Stomach (tissue), 19 donors: ENCODE measurements at places on chromosomes 13 and 19.

DNA sequence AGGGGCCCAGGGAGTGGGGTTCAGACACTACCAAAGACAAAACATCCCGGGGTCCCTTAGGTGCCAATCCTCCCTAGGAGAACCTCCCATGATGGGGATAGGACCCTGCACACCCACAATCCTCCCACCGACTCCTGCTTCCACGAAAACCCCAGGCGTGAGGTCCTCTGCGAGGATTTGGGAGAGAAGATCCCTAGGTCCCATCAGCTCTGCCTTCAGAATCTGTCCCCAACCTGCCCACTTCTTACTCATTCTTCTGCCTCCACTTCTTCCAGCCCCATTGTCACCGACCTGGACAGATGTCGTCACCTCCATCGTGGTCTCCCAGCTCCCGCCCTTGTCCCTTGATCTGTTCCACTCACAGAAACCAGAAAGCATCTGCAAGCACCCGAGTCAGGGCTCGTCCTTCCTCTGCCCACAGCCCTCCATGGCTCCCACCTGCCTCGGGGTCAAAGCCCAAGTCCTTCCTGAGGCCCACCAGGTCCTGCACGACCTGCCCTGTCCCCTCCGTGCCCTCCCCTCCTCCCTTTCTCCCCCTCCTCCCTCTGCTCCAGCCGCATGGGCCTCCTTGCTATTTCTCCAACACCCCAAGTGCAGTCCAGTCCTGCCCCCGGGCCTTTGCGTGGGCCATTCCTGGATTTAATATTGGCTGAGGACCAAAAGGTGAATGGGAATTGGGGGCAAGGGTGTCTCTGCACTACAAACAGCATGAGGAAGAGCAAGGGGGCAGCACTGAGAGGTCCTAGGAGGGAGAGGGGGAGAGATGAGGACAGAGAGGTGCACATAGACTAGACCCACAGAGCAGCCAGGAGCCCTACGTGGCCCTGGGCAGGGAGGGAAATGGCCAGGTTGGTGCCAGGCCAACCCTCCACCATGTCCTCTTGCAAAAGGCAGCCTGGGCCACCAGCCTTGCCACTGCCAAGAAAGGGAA is 51.3 kb downstream of the PTPRS start:
- H3K27me3 ChIP-seq, result peaks cover 11% of the 10 kb centered on the region
- H3K4me1 ChIP-seq, result peaks cover 75% of the 10 kb centered on the region
- no peak for DNase-seq
- no peak overlapping the region for H3K4me3 ChIP-seq
- H3K27ac ChIP-seq, result peak overlapping the region; percentile 55

- peaks cover 47% of the 10 kb centered on the region for H3K36me3 ChIP-seq
- H3K4me3 ChIP-seq, result no peak overlapping the region
- H3K27me3 ChIP-seq, result peaks cover 5% of the 10 kb centered on the region
- DNase-seq, result no peak
Observed at GRCh38 chr13:29510651-29511084, 84.8 kb downstream of the SLC7A1 start.

DNA sequence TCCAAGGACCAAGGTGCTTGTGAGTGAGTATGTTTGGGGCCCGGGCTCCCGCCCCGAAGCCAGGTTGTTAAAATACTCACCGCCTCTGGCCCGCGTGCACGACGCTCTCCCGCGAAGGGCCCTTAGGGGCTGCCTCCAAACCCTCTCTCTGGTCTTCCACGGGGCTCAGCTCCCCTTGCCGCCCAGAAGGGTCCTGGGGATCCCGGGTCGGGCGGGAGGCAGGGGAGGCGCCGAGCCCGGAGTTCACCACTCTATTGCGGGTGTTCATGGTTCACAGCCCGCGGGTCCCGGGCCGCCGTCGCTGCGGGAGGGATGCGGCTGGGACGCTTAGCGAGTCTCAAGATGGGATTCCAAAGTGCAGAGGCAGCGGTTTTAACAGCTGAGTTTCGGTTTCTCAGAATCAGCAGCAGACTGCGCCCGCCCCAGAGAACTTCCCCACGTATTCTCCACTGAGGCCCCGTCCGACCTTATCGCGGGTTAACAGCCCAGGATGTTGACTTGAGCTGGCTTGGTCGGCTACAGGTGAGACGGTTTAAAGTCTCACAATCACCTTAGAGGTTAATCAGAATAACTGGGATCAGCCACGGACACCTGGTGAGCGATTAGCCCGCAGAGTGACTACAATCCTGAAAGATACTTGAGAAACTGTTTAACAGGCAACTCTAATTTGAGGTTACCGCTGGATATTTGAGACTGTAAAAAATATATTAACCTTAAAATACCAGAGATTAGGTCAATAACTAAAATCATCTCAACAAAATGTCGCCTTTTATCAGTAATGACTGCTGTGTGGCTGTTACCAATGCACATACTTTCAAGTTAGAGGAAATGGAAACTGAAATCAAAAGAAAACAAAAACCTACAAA is at the start of gene EPSTI1:
EPSTI1 (minus strand) TSS at position 344 of the 866 bp plus-strand sequence; CDS start at position 268, 76 bp downstream.
- DNase-seq, result peak; percentile 90
- no peaks in the 10 kb centered on the region for H3K27me3 ChIP-seq
- H3K4me1 ChIP-seq, result peaks cover 22% of the 10 kb centered on the region
- no peaks in the 10 kb centered on the region for H3K36me3 ChIP-seq

DNA sequence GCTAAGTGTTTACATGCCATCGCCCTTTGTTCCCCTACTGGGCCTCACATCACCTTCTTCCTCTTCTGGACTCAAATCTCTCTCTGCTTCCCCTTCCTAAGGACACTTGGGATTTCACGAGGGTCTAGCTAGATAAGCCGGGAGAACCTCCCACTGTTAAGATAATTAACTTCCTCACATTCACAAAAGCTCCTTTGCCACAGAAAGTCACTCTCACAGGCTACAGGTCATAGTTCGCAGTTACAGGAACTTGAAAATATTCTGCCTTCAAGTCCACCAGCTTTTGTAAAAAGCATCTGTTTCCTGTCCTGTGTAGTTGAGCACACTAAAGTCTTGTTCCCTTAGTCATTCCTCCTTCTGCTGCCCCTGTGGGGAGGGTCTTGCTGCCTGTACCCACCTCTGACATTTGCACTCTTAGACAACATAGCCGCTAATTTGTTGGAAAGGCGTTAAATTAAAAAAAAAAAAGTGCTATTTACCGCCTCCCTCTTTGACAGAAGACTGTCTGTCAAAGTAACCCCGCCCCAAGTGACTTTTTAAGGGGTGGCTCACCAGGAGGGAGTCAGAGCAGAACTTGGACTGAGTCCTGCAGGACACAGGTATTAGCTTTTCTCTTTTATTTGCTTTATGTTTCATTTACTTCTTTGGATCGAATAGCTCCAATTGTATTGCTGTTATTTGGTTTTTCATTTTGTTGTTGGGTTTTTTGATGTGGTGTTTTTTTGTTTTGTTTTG is 26.8 kb upstream of the CEACAM21 start:
- peak; percentile 59 for DNase-seq
- peak overlapping the region; percentile 49 for H3K27ac ChIP-seq
- no peaks in the 10 kb centered on the region for H3K4me1 ChIP-seq
- H3K36me3 ChIP-seq, result no peaks in the 10 kb centered on the region
- no peaks in the 10 kb centered on the region for H3K27me3 ChIP-seq

DNA sequence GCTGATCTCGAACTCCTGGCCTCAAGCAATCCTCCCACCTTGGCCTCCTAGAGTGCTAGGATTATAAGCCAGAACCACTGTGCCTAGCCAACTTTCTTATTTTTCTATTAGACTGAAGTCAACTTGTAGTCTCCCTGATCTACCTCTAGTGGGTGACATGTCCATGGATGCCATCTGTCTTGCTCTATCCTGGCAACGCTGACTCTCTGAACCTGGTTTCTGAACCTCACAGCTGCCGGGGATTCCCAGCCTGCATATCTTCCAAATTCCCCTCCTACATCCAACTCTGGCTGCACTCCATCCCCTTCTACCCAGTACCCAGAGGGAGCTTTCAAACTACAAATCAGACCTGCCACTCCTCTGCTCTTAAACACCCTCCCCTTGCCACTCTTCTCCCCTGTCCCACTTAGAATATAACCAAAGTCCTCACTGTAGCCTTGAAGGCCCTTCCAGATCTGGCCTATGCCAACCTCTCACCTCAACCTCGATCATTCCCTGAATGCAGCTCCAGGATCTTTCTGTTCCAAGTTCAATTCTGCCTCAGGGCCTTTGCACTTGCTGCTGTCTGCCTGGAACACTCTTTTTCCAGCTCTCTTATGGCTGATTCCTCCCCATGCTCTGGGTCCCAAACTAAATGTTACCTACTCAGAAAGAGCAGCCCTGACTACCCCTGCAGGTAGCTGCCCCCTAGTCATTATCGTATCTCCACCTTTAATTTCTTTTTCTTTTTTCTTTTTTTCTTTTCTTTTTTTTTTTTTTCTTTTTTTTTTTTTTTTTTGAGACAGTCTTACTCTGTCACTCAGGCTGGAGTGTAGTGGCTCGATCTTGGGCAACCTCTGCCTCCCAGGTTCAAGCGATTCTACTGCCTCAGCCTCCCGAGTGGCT is 2.2 kb downstream of the CLIP3 start:
- peaks cover 40% of the 10 kb centered on the region for H3K36me3 ChIP-seq
- peak; percentile 37 for DNase-seq
- H3K4me3 ChIP-seq, result no peak overlapping the region
- H3K27ac ChIP-seq, result no peak overlapping the region

DNA sequence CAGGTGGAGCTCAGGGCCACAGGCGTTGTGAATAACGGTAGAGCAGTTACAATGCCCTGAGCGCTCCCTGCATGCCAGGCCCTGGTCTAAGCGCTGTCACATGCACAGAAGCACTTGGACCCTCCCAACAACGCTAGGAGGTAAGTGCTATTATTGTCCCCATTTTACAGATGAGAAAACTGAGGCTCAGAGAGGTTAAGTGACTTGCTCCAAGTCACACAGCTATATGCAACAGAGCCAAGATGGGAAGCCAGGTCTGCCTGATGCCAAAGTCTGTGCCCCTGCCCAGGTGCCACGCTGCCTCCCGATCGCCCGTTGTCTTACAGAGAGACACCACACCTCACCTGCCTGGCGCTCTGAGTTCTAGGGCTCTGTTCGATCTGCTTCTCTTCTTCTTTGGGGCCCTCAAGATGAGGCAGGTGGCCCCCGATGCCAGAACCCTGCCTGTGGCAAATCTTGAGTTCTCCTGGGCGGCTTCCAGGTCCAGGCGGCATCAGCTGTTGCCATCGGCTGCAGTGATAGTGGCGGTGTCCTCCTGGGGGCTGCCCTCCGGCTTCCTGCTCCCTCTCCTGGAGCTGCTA is 20.0 kb downstream of the YIPF2 start:
- DNase-seq, result peak; percentile 2
- peaks cover 65% of the 10 kb centered on the region for H3K36me3 ChIP-seq
- H3K27ac ChIP-seq, result no peak overlapping the region
- no peaks in the 10 kb centered on the region for H3K27me3 ChIP-seq
- H3K4me1 ChIP-seq, result no peaks in the 10 kb centered on the region

DNA sequence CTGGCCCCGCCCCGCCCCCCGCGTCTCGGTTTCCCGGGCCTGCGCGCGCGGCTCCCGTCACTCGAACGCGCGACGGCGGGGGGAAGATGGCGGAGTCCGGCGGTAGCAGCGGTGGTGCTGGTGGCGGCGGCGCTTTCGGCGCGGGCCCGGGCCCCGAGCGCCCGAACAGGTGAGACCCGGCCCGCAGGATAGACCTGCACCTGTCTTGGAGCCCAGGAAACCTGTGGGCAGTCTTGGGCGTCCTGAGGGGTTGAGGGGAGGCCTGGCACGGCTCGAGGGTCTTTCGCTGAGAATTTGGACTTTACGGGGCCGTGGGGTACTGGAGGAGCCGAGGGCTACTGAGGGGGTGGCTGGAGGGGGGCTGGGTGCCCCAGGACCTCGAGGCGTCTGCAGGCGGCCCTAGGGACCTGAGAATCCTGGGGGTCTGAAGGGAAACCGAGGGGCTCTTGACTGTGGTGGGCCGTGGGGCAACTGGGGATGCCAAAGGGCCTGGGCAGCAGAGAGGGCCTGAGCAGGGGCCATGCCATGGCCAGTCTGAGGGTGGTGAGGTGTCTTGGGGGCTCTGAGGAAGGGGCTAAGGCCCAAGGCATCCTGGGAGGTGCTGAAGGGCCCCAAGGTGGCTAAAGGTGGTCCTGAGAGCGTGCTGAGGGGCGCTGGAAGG is at the start of gene KLHL26:
KLHL26 (plus strand) TSS at position 60 of the 661 bp plus-strand sequence; CDS start at position 87, 27 bp downstream.
- DNase-seq, result no peak
- H3K4me1 ChIP-seq, result peaks cover 32% of the 10 kb centered on the region
- H3K27ac ChIP-seq, result peak within 1 kb of the TSS; percentile 93
- no peaks in the 10 kb centered on the region for H3K36me3 ChIP-seq

DNA sequence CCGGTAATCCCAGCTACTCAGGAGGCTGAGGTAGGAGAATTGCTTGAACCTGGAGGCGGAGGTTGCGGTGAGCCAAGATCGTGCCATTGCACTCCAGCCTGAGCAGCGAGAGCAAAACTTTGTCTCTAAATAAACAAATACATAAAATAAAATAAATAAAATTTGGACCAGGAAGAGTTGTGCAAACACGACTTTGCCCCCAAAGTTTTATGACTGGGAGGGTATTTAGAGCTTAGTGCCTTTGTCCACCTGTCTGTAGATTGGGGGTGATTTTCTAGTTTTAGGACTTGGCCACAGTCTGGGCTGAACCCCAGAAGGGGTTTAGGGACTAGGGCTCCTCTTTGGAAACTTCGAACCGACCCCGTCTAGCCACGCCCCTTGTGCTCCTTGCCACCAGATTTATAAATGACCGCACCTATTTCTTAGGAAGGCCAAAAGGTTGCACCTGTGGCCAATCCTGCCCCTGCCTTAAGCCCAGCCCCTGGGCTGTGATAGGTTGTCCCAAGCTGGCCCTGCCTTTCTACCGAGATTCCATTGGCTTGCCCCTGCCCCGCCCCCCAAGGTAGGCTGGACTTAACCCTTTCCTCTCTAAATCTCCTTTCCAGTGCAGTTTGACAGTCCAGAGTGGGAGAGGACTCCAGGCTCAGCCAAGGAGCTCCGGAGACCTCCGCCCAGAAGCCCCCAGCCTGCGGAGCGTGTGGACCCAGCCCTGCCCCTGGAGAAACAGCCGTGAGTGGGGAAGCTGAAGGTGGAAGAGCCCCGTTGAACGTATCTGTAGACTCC is 5.3 kb downstream of the SHD start:
- H3K36me3 ChIP-seq, result no peaks in the 10 kb centered on the region
- H3K4me1 ChIP-seq, result peaks cover 4% of the 10 kb centered on the region
- no peak overlapping the region for H3K27ac ChIP-seq
- peaks cover 8% of the 10 kb centered on the region for H3K27me3 ChIP-seq
- no peak for DNase-seq
- H3K4me3 ChIP-seq, result no peak overlapping the region

GRCh38 chr13:101492251-101492910 is 39.9 kb downstream of the ITGBL1 start:
- H3K27ac ChIP-seq, result no peak overlapping the region
- no peaks in the 10 kb centered on the region for H3K4me1 ChIP-seq
- H3K36me3 ChIP-seq, result no peaks in the 10 kb centered on the region
- H3K27me3 ChIP-seq, result no peaks in the 10 kb centered on the region
- DNase-seq, result no peak
- no peak overlapping the region for H3K4me3 ChIP-seq

- H3K27me3 ChIP-seq, result no peaks in the 10 kb centered on the region
- no peak overlapping the region for H3K27ac ChIP-seq
- no peak for DNase-seq
- H3K4me1 ChIP-seq, result no peaks in the 10 kb centered on the region
- H3K36me3 ChIP-seq, result no peaks in the 10 kb centered on the region
- no peak overlapping the region for H3K4me3 ChIP-seq
Observed at GRCh38 chr13:74869846-74870245, 612.1 kb downstream of the TBC1D4 start.

GRCh38 chr19:15330801-15331418 is 1.4 kb downstream of the BRD4 start:
- H3K4me1 ChIP-seq, result peaks cover 70% of the 10 kb centered on the region
- DNase-seq, result peak; percentile 65
- H3K36me3 ChIP-seq, result no peaks in the 10 kb centered on the region
